Stomach (tissue), 19 donors: ENCODE measurements at places on chromosomes 5 and 9. TPM values are rescaled to one million over a fixed set of nuclear protein-coding genes. Genes with fewer than 3 reads are reported as not detected.

The SPATA31D1 gene
- not detected for total RNA-seq

DNA sequence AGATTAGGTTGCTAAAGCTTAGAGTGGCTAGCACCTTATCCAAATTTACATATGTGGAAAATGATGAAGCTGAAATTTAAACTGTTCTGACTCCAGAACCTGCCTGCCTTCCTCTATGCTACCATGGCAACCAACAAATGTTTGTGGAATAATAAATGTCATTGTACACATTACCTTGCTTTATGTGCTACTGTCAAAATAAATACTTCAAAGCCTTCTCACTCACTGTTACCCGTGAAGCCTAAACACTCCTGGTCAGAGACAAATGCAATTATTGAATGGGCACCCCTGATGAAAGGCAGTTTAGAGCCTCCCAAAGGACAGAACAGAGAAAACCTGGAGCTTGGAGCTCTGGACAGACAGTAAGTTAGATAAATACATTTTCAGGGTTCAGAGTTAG is 158.6 kb downstream of the FAM114A2 start:
- DNase-seq = no peak

The HAPLN1 gene
- 1.3 TPM for total RNA-seq

The SV2C gene
- total RNA-seq = 1.8 TPM

DNA sequence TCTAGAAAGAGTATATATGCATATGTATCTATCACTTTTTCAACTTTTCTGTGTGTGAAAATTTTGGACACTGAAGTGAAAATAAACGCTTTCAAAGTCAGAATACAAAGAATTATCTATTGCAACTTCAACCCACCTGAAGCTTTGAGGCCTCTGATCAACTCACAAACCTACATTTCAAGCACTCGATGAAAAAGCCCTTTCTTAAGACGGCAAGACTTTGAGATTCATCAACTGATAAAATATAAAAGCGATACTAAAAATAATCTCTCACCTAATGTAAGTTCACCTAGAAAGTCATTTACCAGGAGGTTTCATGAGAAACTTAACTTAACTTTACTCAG is 1.2 kb downstream of the GOLPH3 start:
- DNase-seq = no peak

DNA sequence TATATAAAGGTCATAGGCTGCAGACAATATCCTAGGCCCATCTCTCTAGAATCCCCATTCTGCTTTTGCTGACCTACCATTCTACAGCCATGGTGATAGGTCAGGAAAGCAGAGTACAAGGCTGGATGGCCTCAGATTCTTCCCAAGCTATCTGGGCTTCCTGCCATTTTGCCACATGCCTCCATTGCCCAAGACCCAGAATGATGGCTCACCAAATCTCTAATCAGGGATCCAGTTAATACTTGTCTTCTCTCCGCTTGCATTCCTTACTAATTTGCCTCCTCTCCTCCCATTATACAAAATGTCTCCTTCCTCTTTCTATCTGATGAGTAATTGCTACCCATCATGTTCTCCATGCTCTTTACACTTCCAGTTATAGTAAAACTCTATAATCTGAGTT is 22.7 kb upstream of the NDUFS4 start:
- DNase-seq = no peak

The STKLD1 gene
- total RNA-seq = not detected

GRCh38 chr9:124120272-124120671 is 108.7 kb downstream of the LHX2 start:
- DNase-seq = no peak

DNA sequence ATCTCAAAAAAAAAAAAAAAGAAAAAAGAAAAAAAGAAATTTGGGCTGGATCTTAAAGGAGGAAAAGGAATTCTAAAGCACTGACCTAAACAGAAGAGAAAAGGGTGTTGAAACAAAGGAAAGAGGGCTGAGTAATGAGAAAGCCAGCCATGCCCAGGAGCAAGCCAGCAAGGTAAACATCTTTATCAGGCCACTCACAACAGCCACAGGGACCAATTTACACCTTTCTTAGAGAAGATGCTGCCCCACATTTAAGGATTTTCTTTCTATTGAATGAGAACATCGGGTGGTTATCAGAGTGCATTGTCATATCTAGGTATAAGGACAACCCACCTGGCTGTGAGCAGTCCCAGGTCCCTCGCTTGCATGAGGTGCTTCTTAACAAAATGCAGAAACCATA is 16.6 kb downstream of the LHFPL2 start:
- no peak for DNase-seq

DNA sequence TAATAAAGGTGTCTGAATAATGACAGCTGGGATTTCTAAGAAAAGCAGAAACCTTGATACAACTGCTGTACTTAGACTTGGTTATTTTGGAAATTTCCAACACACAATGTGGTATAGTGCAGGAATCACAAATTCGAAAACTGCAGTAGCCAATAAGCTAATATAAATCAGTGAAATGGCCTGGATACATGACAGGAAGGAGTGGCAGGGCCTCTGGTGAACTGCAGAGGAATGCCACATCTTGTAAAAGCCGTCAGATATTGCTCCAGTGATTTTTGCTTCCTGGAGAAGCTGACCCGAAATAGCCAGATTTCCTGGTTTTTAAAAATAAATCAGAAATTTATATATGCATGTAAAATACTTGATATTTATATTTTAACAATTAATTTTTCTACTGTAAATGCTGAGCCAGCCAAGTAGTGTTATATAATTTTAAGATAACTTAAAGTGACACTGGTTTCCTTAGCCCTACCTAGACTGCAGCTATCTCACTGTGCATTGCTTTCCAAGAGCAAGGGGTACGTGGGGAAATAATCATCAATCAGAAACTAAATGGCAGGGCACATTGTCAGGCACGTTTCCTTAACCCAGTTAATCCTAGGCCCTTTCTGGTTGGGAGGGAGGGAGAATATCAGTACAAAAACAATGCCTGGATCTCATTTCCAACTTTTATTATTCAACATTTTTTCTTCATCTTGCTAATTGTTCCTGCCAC is 182.4 kb downstream of the RASEF start:
- DNase-seq = no peak

DNA sequence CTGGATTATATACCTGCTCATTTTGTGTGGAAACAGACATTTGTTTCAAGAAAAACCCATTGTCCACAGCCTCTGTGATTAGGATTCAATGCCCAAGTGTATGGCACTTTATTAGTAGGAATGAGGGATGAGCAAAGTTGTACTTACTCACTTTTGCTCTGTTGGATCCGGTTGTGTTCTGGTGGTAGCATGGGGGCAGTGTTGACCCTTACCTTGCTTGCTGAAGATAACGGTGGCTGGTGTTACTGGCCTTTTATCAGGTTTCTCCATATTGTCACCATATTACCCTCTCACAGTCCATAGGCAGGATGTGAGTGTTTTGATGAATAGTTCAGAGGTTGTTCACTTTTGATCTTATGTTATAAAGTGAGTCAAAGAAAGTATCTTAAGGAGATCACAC is 42.7 kb upstream of the NUDT12 start:
- no peak for DNase-seq

The TMEM215 gene
- not detected for total RNA-seq

The SREK1 gene
- 181 TPM for total RNA-seq

The SHROOM1 gene
- 98.5 TPM for total RNA-seq

The IFNA21 gene
- not detected for total RNA-seq

The DCTN3 gene
- total RNA-seq = 15.2 TPM

- no peak for DNase-seq
These were observed 197.2 kb downstream of the DIRAS2 start for GRCh38 chr9:90445391-90445790.

GRCh38 chr5:128380337-128380736 is 157.7 kb downstream of the FBN2 start:
- no peak for DNase-seq

The STOML2 gene
- 56.5 TPM for total RNA-seq

DNA sequence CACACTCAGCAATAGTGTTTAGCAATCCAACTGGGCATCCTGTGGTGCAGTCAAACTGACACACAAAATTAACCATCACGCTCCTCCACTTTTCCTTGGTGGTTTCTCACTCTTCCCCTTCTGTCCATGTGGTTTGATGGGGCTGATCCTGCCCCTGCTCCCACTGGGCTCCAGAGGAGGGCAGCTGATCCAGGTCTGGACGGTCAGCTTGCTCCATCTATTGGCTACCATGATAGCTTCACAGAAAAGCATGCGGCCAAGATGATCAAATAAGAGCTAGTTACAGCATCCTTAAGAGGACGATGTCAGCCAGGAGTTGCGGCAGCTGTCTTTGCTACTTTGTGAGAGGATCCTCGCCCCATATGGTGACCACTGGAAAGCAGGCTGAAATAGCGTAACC is 29.6 kb upstream of the RANBP17 start:
- DNase-seq = no peak

- DNase-seq = peak; percentile 85
These were observed 16.8 kb downstream of the SERINC5 start for GRCh38 chr5:80238778-80239679.

- no peak for DNase-seq
These were observed 47.5 kb upstream of the PLPP1 start for GRCh38 chr5:55582256-55582655.

DNA sequence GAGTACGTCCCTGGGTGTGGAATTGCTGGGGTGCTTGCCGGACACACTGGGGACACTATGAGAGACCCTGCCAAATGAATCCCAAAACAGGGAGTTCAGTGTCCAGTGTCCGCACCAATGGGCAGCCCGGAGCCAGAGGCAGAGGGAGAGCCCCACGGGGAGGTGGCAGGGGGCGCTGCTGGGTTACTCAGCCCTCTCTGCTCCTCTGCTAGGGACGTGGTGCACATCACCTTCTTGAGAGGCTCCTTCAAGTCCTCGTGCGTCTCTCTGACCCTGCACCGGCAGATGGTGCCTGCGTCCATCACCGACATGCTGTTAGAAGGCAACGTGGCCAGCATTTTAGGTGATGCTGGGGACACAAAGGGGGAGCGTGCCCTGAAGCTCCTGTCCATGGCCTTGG is 20.8 kb downstream of the STKLD1 start:
- DNase-seq = no peak
